ENCODE measurements at places on chromosomes 2 and 18. TPM values are rescaled to one million over a fixed set of nuclear protein-coding genes. Genes with fewer than 3 reads are reported as not detected.

The SKA1 gene
- total RNA-seq = 25.4 TPM

The DNAH7 gene
- 0.73 TPM for total RNA-seq

The NT5DC4 gene
- not detected for total RNA-seq

The UPP2 gene
- total RNA-seq = not detected

Data from subcutaneous preadipocyte (primary cell).